ENCODE measurements at places on chromosomes 2 and 18.

GRCh38 chr2:143347271-143347695 is 218.1 kb downstream of the ARHGAP15 start:
- no peak for DNase-seq

- DNase-seq, result no peak
These were observed 157.1 kb downstream of the CLIP4 start for GRCh38 chr2:29272311-29272710.

GRCh38 chr18:70190529-70190928 is 15.0 kb downstream of the RTTN start:
- no peak for DNase-seq

GRCh38 chr2:200604571-200605255 is 18.9 kb downstream of the AOX1 start:
- peak; percentile 76 for DNase-seq

DNA sequence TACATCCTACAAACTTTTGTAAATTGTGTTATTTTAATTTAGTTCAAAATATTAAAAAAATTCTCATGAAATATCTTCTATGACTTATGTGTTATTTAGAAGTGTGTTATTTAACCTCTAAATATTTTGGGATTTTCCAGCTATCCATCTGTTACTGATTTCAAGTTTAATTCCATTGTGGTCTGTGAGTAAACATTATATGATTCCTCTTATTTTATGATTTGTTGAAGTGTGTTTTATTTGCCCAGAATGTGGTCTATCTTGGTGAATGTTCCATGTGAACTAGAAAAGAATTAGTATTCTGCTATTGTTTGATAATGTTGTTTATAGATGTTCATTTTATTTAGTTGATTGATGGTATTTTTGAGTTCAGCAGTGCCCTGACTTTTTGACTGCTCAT is 136.0 kb downstream of the ZNF804A start:
- no peak for DNase-seq

GRCh38 chr2:200461846-200462710 is 47.8 kb downstream of the KCTD18 start:
- peak; percentile 41 for DNase-seq

GRCh38 chr2:169715379-169716237 is 18.0 kb upstream of the KLHL23 start:
- peak; percentile 46 for DNase-seq

GRCh38 chr2:224689539-224689938 is 26.6 kb downstream of the CCDC195 start:
- DNase-seq, result no peak

- DNase-seq, result peak; percentile 91
These were observed 1377.0 kb downstream of the SUCLG1 start for GRCh38 chr2:83081826-83082690.

- DNase-seq, result peak; percentile 87
These were observed 9.1 kb upstream of the DAW1 start for GRCh38 chr2:227862227-227862740.

DNA sequence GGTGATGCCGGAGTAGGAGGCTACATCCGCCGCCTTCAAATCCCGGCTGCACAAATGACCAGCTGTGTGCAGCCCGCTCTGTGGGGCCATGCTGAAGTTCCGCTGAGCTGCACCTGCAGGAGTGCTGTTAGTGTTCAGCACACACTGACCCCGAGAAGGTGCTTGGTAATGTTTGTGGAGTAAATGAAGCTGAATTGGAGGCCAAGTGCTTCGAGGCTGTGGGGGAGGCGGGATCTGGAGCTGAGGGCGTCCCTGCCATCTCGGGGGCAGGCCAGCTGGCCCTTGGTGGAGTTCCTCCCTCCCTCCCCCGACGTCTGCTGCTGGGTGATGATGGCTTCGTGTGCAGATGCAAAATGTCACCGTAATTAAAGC is 23.2 kb downstream of the KCNF1 start:
- DNase-seq, result no peak

- DNase-seq, result peak; percentile 51
These were observed 6.0 kb upstream of the INPP5D start for GRCh38 chr2:233053928-233054784.

DNA sequence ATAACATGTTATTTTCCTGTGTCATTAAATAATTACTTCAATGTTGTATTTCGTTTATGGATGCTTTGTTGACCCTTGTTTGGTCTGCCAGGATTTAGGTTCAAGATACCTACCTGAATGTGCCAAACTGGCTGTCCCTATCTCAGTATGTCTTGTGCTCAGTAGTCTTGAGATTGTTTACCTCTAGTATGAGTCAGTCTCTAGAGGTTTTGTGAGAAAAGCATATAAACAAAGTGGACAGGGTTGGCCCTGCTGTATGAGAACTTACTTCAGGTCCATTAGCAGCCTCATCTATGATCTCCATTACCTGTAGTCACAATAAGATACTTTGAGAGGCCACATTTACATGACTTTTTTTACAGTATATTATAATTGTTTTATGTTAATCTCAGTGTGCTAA is 17.8 kb downstream of the DDX18 start:
- peak; percentile 18 for DNase-seq

GRCh38 chr2:109647636-109648035 is 33.5 kb downstream of the SOWAHC start:
- DNase-seq, result peak; percentile 38

- DNase-seq, result no peak
These were observed 43.4 kb downstream of the KCNF1 start for GRCh38 chr2:10954856-10955818.

DNA sequence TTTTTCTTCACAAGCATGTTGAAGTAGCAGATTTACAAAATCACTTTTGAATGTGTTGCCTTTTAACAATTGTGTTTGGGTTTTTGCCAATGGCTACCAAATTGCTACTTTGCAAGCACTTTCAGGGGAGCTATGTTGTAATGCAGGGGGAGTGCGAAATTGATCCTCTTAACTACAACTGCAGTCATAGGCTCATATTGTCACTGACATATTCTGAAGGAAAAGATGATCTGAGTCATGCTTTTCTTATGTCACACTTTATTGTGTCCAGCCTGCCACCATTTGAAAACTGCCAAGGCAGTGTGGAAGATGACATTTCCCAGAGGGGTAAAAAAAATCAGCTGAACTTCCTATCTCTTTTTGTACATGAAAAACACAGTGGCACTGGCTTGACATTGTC is 74.9 kb downstream of the GPD2 start:
- DNase-seq, result no peak

- no peak for DNase-seq
These were observed 89.5 kb downstream of the ZFP36L2 start for GRCh38 chr2:43136876-43137275.

DNA sequence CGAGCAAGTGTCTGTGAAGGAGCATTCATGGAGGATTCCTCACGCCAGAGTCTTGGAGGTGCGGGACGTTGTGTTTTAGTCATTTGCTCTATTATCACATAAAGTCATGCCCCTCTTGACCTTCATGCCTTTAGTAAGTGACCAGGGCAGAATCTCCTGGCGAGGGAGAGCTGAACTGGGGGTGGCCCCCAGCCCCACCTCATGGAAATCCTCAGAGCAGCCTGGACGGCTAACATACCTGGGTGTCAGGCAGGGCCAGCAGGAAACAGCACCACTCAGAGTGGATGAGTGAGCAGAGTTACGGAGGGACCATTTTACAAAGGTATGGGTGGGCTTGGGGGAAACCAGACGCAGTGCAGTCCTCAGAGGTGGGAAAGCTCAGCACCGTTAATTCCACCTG is 56.1 kb downstream of the MCFD2 start:
- no peak for DNase-seq

DNA sequence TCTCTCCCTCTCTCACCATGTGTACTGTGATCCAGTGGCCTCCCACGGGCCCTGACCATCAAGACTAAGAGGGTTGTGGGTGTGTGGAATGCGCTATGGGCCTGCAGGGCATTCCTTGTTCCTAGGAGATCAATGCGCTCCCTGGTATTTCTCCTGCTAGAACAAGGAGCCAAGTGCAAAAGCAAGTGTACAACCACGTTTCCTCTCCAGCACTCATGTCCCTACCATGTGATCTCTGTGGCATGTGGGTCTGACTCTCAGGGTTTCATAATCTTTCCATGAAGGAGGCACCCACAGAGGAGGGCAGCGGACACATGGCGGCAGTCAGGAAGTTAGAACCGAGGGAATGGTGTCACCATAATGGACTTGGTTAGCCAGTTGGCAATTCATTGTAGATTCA is 91.4 kb downstream of the MAPK4 start:
- peak; percentile 10 for DNase-seq

DNA sequence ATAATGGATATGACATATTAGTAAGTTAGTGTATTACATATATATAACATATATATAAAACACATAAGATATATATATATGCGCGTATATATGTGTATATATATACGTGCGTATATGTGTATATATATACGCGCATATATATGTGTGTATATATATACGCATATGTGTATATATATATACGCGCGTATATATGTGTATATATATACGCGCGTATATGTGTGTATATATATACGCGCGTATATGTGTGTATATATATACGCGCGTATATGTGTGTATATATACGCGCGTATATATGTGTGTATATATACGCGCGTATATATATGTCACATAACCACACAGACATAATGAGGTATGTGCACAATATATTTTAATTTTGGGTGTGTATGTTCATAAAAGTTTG is 327.8 kb downstream of the MEIS1 start:
- no peak for DNase-seq

- no peak for DNase-seq
These were observed 73.3 kb downstream of the CABLES1 start for GRCh38 chr18:23208600-23208999.

DNA sequence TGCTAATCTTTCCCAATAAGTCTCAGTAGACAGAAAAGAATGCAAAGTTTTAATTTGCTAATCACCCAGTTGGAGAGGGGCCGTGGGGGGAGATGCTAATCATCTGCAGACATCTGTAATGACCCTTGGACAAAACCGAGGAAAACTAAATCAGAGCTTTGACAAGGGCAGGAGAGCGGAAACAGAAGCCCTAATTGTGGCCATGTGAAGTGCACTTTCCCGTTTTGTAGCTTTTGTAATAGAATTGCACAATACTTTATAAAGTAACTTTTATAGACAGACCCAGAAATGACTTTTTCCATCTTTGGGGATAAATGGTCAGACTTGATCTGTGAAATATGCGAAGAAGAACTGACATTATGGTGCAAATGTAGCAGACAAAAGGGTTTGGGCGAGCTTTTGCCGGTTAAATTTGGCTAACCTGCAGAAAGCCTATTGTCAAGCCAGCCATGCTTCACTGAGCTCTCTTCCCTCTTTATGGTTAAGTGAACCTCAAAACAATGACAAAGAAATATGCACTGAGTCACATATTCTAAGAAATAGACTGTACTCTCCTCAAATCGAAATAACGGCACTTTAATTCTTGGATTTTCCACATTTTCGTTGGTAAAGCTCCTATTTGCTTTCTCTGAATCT is 980.1 kb upstream of the POU3F3 start:
- DNase-seq, result no peak

- DNase-seq, result no peak
These were observed 5.1 kb downstream of the SCG2 start for GRCh38 chr2:223597076-223597475.

DNA sequence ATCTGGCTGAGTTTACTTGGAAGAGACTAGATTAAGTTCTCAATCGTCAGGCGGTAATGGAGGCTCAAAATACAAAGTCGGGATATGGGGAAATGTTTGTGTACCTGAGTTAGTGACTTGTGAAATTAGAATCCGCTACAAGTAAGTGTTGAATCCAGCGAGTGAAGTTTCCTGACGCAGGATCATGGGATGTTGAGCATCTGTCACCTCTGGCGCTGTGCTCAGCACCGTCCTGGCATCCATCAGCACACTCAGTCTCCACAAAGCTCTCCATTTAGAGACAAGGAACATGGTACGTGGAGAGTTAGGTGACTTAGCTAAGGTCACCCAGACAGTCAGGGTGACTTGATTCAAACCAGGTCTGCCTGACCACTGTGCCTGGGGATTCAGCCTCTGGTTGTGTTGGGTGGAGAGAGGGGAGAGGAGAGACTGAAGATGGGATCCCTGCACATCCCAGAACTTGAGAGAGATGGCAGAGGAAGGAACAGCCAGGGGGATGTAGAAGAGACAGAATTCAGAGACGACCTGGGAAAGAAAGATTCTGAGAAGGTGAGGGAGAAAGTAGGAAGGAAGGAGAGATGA is 251.2 kb downstream of the ACKR3 start:
- DNase-seq, result no peak

DNA sequence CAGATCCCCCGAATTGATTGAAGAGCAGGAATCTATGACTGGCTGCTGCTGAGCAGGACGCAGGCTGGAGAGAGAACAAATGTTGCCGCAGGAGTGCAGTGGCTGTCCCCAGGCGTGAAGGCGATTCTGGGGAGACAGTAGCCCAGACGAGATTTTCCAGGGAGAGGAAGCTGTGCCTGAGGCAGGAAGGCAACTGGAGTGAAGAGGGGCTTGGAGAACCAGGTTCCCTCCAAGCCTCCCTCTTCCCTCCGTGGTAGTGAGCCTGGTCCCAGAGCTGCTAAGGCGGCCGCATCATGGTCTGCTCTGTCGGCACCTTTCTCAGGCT is 1.3 kb upstream of the NPPC start:
- no peak for DNase-seq

DNA sequence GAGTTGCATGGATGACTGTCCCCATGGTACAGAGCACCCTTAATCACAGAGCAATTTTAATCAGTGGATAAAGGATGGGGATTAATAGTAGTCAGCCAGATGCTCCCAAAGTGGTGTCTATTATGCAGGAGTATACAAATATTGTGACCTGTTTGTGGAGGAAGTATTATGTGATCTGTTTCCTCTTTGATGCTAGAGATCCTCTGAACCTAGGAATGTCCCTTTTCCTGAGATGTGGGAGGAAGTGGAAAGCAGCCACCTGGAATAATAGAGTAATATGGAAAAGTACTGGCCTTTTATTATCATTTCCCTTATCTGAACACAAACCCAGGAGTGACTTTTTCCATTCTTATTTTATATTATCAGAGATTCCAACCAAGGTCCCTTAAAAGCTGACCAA is 94.2 kb upstream of the EFEMP1 start:
- DNase-seq, result no peak

DNA sequence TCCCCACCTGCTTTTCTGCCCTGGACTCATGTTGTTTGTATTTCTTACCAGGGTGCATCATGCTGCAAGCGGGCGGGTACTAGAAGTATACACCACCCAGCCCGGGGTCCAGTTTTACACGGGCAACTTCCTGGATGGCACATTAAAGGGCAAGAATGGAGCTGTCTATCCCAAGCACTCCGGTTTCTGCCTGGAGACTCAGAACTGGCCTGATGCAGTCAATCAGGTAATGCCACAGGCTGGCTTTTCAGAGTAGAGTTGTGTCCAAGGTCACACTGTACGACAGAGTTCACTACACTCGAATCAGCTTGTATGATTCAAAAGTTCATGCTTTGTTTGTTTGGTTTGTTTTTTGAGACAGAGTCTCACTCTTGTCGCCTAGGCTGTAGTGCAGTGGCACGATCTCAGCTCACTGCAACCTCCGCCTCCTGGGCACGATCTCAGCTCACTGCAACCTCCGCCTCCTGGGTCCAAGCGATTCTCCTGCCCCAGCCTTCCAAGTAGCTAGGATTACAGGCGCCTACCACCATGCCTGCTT is 19.4 kb downstream of the SRSF7 start:
- no peak for DNase-seq

- DNase-seq, result no peak
These were observed 257.8 kb upstream of the STON1 start for GRCh38 chr2:48272199-48272598.

- DNase-seq, result no peak
These were observed 140.4 kb downstream of the SMAD2 start for GRCh38 chr18:47790036-47790435.
